Stimulated activated CD4-positive, alpha-beta T cell treated with anti-CD3 and anti-CD28 coated beads, Interleukin-2, amount 100 ng/mL, for 24 hours (primary cell): ENCODE measurements at places on chromosomes 2 and 18.

- no peak for DNase-seq
Measured at GRCh38 chr2:74939919-74940812, 18.3 kb upstream of the POLE4 start.

- DNase-seq: no peak
Measured at GRCh38 chr18:11320986-11321385, 171.6 kb upstream of the PIEZO2 start.

- no peak for DNase-seq
Measured at GRCh38 chr2:14219306-14219705, 413.2 kb upstream of the LRATD1 start.

- DNase-seq: no peak
Measured at GRCh38 chr18:666177-666576, 8.7 kb downstream of the TYMS start.
